ENCODE measurements at places on chromosomes 5 and 9. TPM values are rescaled to one million over a fixed set of nuclear protein-coding genes. Genes with fewer than 3 reads are reported as not detected.

GCNT4 gene
- total RNA-seq: 2.0 TPM

GDF9 gene
- total RNA-seq: 0.88 TPM

CTXN3 gene
- total RNA-seq: 0.35 TPM

DNA sequence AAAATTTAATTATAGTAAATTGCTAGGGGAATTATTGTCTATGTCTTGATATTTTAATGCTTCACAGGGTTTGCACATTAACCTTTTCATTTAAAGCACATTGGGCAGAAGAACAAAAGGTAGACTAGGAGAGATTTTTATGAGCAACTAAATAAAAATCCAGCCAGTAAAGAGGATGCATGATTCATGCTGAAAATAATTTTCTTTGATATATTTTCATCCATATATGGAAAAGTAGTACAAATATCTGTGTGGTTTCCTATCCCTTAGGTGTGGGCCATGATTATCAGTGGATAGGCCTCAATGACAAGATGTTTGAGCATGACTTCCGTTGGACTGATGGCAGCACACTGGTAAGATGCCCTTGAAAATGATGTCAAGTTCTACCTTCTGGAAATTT, 83.1 kb downstream of the VCAN start:
- no peak for DNase-seq
- H3K4me1 ChIP-seq: peaks cover 3% of the 10 kb centered on the region
- H3K36me3 ChIP-seq: no peaks in the 10 kb centered on the region
- H3K27me3 ChIP-seq: no peaks in the 10 kb centered on the region
- H3K27ac ChIP-seq: no peak overlapping the region
- no peak overlapping the region for H3K4me3 ChIP-seq

DNA sequence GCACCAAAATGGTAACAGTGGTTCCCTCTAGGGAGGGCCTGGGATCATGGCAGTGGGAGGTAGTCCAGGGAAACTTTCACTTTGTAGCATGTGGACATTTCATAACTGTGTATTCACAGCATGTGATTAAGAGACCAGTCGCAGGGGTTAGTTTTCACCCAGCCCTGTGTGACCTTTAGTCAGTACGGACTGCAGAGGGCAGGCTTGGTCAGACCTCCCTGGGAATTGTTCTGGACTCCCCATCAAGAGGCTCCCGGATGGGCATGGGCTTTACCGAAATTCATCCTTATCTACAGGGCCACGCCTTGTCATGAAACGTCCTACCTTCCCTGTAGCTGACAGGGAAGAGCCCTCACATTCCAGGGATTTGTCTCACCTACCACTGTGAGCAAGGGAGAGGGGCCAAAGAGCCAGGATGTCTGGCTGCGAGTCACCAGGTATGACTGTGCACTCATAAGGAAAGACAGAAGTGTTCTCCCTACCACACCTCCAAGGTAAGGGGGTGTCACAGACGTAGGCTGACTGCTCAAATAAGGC, 19.9 kb downstream of the GPX3 start:
- no peak overlapping the region for H3K4me3 ChIP-seq
- no peak for DNase-seq
- H3K27ac ChIP-seq: peak overlapping the region; percentile 37
- peaks cover 50% of the 10 kb centered on the region for H3K4me1 ChIP-seq

Measured in kidney (tissue), 22 donors.